Left cardiac atrium (tissue), 4 donors: ENCODE measurements at places on chromosomes 13 and 19. TPM values are rescaled to one million over a fixed set of nuclear protein-coding genes. Genes with fewer than 3 reads are reported as not detected.

FOXO1 gene
- total RNA-seq: 31.5 TPM

DNA sequence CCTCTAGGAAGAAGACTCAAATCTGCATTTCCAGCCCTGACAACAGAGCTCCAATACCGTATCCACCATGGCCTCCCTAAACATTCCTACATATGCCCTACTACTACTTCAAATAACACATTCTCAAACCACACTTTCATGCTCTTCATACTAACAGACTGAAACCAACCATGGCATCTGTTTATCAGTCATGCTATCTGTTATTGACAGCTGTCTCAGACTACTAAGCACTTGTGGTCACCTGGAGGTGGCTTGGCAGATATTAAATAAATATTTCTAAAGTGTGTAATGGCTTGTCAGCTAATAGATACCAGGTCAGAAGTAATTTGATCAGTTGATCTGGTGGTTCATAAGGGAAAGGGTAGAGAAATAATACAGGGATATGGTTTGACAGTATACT is 489.1 kb downstream of the DIAPH3 start:
- DNase-seq: no peak

DNA sequence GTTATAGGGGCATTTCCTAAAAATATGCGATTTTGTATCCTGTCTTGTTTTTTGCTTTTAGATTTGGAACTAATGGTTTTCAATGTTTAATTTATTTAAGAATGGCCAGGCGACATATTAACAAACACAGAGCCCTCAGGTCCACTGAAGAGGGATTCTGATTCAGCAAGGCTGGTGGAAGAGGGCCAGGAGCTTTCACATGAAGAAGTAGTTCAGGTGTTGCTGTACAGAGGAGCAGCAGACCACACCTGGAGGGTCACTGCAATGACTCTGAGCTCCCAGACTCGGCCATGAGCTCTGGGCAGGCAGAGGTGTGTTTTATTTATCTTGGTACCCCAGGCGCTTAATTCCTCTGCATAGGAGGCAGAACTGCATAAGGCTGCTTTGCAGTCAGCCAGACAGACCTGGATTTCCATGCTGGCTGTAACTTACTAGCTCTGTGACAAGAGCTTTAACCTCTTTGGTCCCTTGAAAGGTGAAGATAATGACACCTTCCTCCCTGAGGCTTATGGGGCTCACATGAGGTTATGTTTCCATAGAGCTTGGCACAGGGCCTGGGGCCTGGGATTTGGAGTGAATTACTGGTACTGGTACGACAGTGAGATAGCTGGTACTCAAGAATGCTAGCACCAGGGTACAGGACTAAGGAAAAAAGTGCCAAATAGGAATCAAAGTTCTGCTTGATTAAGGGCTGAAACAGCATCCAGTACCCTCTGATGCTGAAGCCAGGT is 184.7 kb downstream of the OXGR1 start:
- peak; percentile 39 for DNase-seq

DNA sequence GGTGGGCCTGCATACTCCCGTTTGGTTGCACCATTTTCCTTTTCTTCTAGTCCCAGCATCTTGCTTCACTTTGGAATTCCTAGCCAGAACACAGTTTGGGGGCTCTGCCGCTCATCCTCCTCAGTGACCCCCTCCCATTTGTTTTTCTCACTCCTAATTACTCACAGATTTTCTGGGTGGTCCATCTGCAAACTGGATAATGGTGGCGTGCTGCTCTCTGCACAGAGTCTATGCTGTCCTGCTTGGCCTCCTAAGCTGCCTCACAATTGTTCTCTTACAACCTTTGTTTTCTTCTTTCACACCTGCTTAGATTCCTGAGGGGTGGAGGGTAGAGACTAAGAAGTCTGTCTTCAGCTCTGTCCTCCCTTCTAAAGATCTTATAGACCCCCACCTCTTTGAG is 80.8 kb downstream of the SHISA2 start:
- no peak for DNase-seq

- DNase-seq: no peak
Measured at GRCh38 chr19:21699197-21699596, 68.2 kb downstream of the ZNF100 start.

ZMYM2 gene
- 49.0 TPM for total RNA-seq

- peak; percentile 75 for DNase-seq
Measured at GRCh38 chr19:19490214-19490968, 25.0 kb downstream of the TSSK6 start.

- peak; percentile 45 for DNase-seq
Measured at GRCh38 chr13:60654415-60654814, 257.4 kb downstream of the TDRD3 start.

GRCh38 chr13:65347420-65348030 is 1882.6 kb downstream of the PCDH9 start:
- no peak for DNase-seq

- DNase-seq: no peak
Measured at GRCh38 chr13:51921790-51922740, 60.3 kb downstream of the CCDC70 start.

NLRP5 gene
- not detected for total RNA-seq

DNA sequence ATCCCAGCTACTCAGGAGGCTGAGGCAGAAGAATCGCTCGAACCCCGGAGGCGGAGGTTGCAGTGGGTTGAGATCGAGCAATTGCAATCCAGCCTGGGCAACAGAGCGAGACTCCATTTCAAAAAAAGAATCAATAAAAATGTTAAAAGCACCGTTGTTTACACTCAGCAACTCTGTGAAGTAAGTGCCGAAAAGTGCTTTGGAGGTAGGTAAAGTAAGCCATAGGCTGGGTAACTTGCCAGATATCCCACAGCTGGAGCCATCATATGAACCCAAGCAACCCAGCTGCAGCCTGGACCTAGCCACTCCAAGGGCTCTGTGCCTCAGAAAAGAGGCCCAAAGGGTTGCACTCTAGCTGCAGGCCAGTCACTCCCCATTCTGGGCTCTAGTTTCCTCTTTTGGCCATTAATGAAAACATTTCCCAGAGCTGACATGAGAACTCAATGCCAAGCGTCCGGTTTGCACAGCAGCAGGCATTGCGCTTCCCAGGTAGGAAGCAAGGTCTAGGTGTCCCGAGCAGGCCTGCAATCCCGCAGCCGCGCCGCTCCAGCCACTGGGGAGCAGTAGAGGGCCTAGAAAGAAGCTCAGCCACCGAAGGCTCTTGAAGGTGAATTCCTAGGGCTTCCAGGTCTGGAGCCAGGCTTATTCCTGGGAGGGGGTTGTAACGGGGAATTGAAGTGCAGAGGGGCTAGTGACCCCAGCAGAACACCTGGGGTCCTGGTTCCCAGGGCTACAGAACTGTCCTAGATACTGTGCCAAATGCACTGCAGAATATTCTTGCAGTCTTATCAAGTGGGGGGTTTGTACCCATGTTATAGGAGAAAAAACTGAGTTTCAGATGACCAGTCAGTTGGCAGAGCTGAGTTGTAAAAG is 4.1 kb upstream of the CD79A start:
- peak; percentile 62 for DNase-seq

DNA sequence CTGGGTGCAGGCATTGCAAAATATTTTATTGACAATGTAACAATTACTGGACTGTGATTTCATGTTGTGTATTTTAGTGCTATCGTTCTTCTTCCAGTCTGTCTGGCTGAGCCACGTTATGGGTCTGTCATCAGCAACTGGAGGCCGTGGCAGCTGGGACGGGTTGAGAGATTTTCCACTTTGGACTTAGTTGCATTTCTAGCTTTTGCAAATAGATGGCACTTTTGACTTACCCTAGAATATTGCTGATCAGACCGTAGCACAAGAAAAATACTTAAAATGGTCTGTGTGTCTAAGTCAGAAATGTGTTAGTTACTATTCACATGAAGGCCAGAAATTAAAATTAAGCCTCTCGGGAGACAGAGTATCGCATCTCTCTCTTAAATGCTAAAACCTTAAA is 211.1 kb downstream of the TEX29 start:
- no peak for DNase-seq

GRCh38 chr13:35700671-35701070 is 224.2 kb upstream of the MAB21L1 start:
- no peak for DNase-seq

DNA sequence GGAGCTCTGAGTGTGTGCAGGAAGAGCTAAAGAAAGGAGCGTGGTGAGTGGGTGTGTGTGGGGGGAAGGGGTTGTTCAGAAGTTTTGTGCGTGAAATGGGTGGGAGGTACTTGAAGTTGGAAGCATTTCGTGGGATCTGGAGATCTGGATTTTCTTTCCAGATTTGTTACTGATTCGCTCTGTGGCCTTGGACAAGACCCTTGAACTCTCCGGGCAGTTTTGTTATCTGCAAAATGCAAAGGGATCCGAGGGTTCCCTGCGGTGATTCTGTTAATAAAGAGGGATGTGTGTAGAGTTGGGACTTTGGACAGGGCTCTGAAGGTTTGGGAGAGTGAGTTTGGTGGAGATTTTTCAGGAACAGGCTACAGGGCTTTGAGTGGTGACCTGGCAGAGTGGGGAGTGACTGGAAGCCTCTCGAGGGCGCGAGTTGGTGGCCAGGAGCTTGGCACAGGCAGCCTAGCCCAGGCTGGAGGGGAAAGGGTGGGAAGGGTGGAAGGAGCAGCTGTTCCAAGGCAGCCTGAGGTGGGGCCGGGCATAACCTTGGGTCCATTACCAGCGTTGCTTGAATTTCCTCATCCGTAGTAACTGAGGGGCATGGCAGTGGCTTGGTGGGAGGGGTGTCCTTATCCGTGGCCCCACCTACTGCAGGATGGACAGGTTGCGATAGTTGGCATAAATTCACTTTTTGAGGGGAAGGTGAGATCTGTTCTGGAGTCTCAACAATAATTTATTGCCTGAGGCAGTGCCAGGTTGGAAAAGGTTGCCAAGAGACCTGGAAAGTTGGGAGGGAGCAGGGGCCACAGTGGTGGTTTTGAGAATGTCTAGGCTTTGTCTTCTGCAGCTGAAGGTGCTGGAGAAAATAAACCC is 2.1 kb downstream of the ACTN4 start:
- peak; percentile 51 for DNase-seq

- DNase-seq: peak; percentile 87
Measured at GRCh38 chr13:114132419-114133121, at the start of gene RASA3. Gene RASA3 (minus strand): TSS chr13:114132623. CDS start chr13:114132489, 134 bp downstream.

FAM124A gene
- total RNA-seq: 5.9 TPM

ZNF525 gene
- 5.9 TPM for total RNA-seq

- no peak for DNase-seq
Measured at GRCh38 chr13:71316792-71317363, 550.1 kb downstream of the DACH1 start.

LRRC25 gene
- total RNA-seq: 8.7 TPM

KIR3DL1 gene
- total RNA-seq: not detected

- no peak for DNase-seq
Measured at GRCh38 chr19:1745589-1746031, 7.7 kb upstream of the ONECUT3 start.

CTXN1 gene
- total RNA-seq: 0.91 TPM

ADAMTSL5 gene
- total RNA-seq: 25.0 TPM

ADGRE2 gene
- 1.4 TPM for total RNA-seq

- DNase-seq: no peak
Measured at GRCh38 chr13:75308222-75308621, 173.7 kb downstream of the TBC1D4 start.

- no peak for DNase-seq
Measured at GRCh38 chr19:36547001-36547732, 19.1 kb upstream of the ZNF260 start.

- peak; percentile 59 for DNase-seq
Measured at GRCh38 chr19:45876411-45877197, 9.3 kb downstream of the IRF2BP1 start.

CD79A gene
- total RNA-seq: 0.24 TPM

GRCh38 chr19:55340784-55341147 is 1.1 kb downstream of the KMT5C start:
- no peak for DNase-seq

DNA sequence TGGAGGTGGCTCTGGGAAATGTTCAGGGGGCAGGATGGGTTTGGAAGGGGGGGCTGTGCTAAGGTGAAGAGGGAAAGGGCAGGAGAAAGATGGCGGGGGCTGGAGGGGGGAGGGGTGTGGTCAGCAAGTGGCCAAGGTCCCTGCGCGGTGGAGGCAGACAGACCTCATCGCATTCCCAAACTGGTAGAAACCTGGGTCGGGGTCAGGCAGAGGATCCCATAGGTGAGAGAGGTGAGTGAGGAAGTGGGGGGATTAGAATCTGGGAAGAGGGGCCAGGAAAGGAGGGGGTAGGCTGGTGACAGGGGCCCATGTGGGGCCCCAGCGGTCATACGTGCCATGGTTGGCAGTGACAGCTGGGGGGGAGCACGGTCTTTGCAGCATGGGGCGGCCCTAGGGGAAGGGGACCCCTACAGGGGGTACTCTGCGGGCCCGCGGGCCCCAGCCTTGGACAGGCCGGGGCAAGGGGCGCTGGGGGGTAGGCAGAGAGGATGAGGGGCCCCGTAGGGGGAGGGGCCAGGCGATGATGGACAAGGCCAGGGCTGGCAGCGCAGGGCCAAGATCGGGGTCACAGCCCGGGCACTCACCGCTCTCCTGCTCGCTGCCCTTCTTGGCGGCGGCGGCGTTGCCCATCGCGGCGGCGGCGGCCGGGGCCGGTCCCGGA is 514 bp downstream of the PRKACA start:
- DNase-seq: peak; percentile 55

DNA sequence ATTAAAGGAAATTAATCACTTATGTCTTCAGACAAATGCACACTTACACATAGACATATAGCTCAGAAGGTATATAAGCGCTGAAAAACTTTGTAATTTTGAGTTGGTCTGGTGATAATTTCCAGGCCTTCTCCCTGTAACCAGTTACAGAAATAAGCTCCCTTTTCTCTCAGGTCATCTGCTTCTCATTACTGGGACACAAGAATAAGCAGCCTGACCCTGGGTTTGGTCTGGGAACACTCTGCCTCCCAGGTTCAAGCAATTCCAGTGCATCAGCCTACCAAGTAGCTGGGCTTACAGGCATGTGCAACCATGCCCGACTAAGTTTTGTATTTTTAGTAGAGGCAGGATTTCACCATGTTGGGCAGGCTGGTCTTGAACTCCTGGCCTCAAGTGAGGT is 274.5 kb downstream of the LMO7 start:
- no peak for DNase-seq

POU2F2 gene
- total RNA-seq: 1.1 TPM

DNA sequence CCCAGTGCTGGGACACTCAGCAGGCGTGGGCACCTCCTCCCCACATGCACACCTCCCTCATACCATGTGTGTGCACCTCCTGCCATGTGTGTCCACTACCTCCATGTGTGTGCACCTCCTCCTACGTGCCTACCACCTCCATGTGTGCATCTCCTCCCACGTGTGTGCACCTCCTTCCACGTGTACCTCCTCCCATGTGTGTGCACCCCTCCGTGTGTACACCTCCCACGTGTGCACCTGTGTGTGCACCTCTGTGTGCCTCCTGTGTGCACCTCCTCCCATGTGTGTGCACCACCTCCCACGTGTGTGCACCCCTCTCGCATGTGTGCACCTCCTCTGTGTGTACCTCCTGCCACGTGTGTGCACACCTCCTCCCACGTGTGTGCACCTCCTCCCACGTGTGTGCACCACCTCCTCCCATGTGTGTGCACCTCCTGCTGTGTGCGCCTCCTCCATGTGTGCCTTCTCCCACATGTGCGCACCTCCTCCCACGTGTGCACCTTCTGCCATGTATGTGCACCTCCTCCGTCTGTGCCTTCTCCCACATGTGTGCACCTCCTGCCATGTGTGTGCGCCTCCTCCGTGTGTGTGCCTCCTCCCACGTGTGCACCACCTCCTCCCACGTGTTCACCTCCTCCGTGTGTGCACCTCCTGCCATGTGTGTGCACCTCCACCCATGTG is 6.1 kb upstream of the C13orf46 start:
- DNase-seq: peak; percentile 14

CEACAM16 gene
- not detected for total RNA-seq

CYP2S1 gene
- 1.1 TPM for total RNA-seq

LGI4 gene
- total RNA-seq: 17.9 TPM

GRCh38 chr13:44833139-44833538 is 156.1 kb downstream of the NUFIP1 start:
- DNase-seq: no peak

MBD3L3 gene
- total RNA-seq: not detected

GRCh38 chr13:94256721-94257120 is 222.8 kb downstream of the DCT start:
- DNase-seq: no peak
